Activated T-cell treated with anti-CD3 and anti-CD28 coated beads, Interleukin-2, amount 50 U/mL, for 4 hours (primary cell): ENCODE measurements at places on chromosomes 7 and 10. TPM values are rescaled to one million over a fixed set of nuclear protein-coding genes. Genes with fewer than 3 reads are reported as not detected.

Gene TDRD1
- 2.2 TPM for total RNA-seq

Gene ACTL6B
- total RNA-seq = not detected

Gene WEE2
- total RNA-seq = not detected

Gene EGR2
- 99.5 TPM for total RNA-seq

Gene CPA2
- 0.87 TPM for total RNA-seq

GRCh38 chr10:24209946-24210491 is 1.1 kb downstream of the KIAA1217 start:
- DNase-seq = no peak

DNA sequence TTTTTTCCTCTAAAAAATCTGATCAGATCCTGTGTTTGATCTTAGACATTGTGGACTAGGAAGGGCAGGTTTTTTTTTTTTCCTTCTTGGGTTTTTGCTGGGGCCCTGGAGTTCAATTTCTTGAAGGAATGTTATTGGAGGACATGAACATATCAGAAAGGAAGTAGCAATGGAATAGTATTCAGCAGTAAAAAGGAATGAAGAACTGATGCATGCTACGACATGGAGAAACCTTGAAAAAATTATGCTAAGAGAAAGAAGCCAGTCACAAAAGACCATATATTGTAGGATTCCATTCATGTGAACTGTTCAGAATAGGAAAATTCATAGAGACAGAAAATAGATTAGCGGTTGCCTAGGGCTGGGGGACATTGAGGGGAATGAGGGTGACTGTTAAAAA is 34.0 kb downstream of the FGF8 start:
- no peak for DNase-seq
